ENCODE measurements at places on chromosomes 11 and 22.

DNA sequence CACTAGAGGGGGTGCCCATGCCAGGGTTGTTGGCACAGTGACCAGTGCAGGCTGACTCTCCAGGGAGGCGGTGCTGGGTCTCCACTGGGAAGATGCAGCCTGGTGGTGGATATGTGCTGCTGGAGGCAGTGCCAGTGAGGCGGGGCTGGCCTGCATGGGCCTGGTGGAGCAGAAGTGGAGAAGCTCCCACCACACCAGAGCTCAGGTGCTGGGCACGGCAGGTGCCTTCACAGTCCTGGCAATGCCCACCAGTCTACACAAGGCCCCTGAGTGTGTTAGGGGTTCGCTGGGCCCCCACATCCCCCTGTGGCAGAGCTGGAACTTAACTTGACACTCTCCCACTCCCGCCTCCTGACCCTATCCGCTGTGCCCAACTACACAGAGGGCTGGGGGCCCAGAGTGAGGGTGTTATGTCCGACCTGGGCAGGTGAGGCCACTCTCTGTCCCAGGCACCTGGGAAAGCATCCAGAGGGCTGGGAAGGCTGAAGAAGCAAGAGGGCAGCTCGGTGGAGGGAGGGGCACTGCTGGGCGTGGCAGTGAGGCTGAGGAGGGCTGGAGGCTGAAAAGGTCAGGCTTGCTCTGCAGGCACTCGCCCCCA is 102.4 kb upstream of the B3GAT1 start:
- DNase-seq: no peak

- peak; percentile 30 for DNase-seq
These were observed 26.1 kb downstream of the GDPD5 start for GRCh38 chr11:75499423-75500190.

DNA sequence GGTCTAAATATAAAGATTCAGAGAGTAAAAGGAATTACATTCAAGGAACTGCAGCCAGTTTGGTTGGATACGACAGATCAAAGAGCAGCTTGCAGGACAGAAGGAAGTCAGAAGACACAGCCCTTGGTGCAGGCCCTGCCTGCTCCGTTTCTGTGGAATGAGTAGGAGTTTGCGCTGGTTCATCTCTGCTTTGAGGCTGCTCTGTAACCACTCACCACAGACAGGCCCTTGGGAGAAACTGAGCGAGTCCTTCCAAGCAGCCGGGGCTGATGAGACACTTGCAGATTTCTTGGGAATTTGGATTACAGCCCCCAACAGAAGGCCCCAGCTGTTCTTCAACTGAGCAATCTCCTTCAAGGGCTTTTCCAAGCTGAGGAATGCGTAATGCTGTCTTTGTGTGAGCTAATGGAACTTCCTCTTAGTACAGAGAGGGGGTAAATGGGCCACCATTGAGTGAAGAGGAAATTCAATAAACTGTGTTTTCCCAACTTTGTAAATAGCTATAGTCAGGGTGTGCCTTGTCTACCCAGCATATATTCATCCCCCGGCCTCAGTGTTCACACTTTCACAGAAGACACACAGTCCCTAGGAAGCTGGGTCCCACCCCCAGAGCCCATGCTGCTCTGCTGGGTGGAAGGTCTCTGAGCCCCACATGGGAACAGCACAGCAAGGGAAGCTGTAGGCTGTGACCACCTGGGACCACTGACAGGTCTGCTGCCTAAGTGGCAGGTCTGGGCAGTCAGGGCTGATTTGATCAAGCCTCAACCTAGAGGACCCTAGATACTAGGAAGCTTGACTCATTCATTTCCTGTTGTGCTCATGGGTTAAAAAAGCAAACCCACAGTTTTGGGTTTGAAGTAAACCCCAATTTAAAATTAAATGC is 16.6 kb downstream of the IL10RA start:
- DNase-seq: no peak

GRCh38 chr22:45084400-45084920 is 74.7 kb upstream of the PHF21B start:
- DNase-seq: no peak

DNA sequence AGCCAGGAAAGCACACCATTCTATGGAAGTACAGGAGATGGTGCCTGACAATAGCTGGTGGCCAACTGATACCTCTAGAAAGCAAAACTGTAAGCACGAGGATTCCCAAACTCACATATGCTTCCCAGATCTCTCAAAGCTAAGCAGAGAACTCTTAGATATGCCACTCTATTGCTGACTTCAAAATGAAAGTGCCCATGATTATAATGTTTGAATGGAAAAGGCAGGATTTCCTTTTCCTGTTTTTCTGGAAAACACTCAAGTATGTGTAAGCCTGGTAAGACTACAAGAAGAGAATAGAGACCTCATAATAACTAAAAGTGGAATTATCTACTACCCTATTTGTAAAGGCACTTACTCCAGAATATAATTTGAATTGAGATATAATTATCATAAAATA is 2.6 kb upstream of the CARD18 start:
- no peak for DNase-seq

- no peak for DNase-seq
These were observed 277.4 kb upstream of the SESN3 start for GRCh38 chr11:95508219-95508890.

GRCh38 chr11:129034001-129034400 is 91.3 kb upstream of the TP53AIP1 start:
- DNase-seq: no peak

- peak; percentile 73 for DNase-seq
These were observed 102.6 kb downstream of the RELT start for GRCh38 chr11:73478737-73479347.

GRCh38 chr11:119051440-119052162 is 5.4 kb downstream of the HYOU1 start:
- DNase-seq: no peak

DNA sequence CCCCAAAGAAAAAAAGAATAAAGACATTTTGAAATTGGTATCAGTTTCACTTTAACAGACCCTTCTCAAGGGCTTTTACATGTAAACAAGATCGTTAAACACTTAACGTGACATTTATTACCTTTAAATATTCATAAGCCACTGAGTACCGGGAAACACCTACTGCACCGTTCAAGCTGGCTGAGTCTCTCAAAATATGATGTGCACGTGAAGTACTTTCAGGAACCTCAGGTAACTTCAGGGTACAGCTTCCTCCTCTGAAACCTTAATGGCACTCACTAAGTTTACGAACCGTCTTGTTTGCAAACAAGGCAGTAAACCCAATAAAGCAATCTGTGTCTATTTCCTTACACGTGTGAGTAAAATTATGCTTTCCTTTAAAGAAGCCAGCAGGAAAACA is 105.5 kb upstream of the TENM4 start:
- DNase-seq: no peak

- DNase-seq: no peak
These were observed 27.5 kb upstream of the JAM3 start for GRCh38 chr11:134041349-134041748.

DNA sequence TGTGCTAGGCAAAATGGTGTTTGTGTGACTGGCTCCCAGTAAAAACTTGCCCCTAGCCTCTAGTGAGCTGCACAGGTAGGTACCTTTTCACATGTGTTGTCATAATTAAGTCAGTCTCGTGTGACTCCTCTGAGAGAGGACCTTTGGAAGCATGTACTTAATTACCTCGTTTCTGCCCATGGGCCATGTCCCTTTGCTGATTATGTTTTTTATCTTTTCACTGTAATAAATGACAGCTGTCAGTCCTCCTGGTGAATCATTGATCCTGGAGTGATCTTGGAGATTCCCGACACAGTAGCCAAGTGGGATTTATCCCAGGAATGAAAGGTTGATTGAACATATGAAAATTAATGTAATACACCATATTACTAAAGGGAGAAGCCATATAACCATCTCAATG is 12.5 kb upstream of the CLNS1A start:
- no peak for DNase-seq

GRCh38 chr11:66595245-66595904 is 2.4 kb downstream of the CCS start:
- DNase-seq: no peak

- DNase-seq: no peak
These were observed 19.5 kb downstream of the SYT13 start for GRCh38 chr11:45266676-45267020.

DNA sequence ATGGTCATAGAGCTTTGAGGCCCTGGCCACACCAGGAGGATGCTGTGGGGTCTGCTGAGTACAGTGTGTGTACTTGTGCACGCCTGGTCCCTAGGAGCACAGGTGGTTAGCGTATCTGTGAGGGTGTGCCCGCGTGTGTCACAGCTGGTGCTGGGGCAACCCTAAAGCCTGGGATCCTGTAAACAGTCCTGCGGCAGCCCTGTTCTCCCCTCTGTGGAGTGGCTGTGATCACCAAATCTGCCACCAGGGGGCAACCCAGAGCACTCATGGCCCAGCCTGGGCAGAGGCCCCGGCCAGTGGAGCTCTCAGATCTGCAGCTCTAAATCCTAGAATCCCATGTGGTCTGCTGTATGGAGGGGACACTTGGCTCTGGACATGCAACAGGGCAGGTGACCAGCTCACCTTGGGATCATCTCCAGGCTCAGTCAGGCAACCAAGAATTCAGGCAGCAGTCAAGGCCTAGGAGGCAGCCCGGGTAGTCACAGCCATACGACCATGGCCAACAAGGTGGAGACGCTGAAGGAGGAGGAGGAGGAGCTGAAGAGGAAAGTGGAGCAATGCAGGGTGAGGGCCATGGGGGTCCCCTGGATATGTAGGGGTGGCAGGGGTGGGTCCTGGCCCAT is 3.9 kb downstream of the SH3BP1 start:
- DNase-seq: peak; percentile 69

- no peak for DNase-seq
These were observed 23.5 kb downstream of the MCAM start for GRCh38 chr11:119293461-119293860.

GRCh38 chr11:11574373-11575287 is 47.2 kb downstream of the GALNT18 start:
- DNase-seq: no peak

DNA sequence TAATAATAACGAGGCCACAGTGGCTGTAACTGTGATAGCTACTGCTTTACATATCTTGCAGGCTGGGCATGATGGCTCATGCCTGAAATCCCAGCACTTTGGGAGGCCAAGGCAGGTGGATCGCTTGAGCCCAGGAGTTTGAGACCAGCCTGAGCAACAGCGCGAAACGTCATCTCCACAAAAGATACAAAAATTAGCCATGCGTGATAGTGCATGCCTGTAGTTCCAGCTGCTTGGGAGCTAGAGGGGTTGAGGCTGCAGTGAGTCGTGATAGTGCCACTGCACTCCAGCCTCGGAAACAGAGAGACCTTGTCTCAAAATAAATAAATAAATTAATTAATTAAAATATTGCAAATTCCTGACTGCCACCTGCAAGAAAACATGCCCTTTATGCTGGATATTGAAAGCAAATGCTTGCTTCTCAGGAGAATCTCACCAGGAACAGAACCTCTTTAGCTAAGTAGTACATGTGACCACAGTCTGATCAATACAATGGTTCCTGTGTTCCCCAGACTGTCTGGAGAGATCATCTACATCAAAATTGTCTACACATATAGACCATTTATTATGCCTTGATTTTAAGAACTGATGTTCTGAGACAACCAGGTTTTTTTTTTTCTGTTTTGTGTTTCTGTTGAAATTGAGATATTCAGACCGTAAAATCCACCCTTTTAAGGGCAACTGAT is 6.3 kb downstream of the ZBTB3 start:
- no peak for DNase-seq

- DNase-seq: no peak
These were observed 1.0 kb upstream of the PLAAT2 start for GRCh38 chr11:63564056-63564774.

- no peak for DNase-seq
These were observed at the start of gene MEI1 for GRCh38 chr22:41699264-41700107. Gene MEI1 (plus strand): TSS chr22:41699503. CDS start chr22:41699539, 36 bp downstream.

DNA sequence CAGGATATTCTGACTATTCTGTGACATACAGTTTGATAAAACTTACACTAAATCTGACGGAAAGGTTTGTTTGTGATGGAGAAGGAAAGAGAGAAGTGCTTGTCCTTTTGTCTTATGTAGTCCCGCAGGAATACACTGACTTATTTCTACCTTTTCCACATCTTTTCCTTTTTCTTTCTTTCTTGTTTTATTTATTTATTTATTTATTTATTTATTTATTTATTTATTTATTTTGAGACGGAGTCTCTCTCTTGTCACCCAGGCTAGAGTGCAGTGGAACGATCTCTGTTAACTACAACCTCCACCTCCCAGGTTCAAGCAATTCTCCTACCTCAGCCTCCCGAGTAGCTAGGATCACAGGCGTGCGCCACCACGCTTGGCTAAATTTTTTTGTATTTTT is 31.0 kb upstream of the OR10G7 start:
- no peak for DNase-seq

DNA sequence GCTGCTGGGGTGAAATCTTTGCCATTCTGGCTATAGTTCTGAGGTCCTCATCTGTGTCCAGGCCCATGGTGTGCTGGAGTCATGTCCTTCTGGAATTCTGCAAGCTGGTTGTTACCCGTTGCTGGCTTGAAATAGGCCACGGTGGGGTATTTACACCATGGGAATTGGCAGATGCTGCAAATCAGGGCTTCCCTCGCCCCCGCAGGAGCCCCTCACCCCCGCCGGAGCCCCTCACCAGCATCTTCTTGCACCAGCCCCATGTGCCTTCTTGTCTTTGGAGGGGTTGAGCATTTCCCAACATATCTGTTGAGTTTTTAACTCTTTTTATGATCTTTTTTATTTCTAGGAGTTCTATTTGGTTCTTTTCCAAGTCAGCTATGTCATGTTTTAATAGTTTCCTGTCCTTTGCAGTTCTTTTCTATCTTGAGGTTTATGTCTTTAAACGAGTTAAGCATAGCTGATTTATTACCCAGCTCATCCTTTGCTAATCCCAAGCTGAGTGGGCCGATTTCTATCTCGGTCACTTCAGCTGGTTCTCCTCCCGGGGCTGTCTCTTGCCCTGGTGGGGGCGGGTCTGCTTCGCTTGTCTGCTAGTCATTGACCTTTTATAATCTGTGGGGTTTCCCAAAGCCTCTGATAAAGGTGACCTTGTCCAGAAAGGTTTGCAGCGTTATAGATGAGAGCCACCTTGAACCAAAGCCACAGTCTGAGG is 17.6 kb downstream of the ANO1 start:
- DNase-seq: no peak

- no peak for DNase-seq
These were observed 33.5 kb downstream of the CLMP start for GRCh38 chr11:123161376-123162030.

DNA sequence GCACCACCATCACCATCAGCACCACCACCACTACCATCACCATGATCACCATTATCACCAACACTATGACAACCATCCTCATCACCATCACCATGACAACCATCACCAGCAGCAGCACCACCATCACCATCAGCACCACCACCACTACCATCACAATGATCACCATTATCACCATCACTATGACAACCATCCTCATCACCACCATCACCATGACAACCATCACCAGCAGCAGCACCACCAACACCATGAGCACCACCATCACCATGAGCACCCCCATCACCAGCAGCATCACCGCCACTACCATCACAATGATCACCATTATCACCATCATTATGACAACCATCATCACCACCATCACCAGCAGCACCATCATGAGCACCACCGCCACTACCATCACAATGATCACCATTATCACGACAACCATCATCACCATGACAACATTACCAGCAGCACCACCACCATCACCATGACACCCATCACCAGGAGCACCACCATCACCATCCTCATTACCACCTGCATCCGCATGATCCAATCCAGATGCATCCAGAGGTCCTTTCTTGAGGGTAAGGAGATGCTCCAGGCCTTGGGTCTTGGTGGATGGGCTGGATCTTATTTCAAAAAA is 23.8 kb downstream of the PHF21B start:
- no peak for DNase-seq

- no peak for DNase-seq
These were observed 883 bp upstream of the AIFM3 start for GRCh38 chr22:20965888-20966855.

Data from RKO (cell line).